ENCODE measurements at places on chromosomes 1 and 21.

GRCh38 chr1:180343921-180344769 lies 114.1 kb downstream of the LHX4 start:
- no peak for DNase-seq

DNA sequence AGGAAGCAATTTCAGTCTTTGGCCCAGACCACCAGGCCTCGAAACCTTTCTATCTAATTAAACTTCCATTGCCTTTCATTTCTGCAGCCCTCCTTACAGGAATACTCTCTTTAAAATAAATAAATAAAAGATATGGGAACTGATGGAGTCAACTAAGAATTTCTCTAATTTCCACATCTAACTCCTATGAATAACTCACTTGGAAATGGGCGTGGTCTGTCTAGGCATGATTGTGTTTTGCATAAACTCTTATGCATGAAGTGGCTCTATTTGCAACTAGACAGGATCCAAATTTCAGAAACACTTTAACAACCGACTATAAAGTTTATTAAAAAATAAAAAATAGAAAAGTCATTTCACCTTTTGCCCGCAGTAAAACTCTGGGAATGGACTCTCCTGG lies 199.5 kb downstream of the ADSS2 start:
- DNase-seq = no peak

DNA sequence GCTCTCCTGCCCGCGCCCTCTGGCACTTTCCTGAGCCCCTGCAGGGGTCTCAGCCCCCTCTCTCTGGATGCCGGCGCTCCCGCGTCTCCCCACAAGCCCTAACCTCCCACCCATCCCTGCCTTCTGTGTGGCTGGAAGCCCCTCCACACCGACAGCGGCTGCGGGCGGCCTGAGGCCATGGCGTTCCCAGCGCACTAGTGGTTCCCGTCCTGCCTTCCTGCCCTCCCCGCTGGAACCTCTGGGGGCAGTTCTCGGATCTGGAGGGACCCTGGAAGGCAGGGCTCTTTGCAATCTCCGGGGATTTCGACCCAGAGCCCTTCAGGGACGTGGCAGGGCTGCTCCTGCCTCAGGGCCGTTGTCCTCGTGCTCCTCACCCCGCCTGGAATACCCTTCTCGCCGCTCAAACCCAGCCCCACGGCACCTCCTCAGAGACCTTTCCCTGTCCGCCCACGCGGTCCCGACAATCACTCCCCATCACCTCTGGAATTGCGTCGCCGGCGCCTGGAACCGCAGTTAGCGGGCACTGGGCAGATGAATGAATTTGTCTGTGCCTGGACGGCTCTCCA lies 493 bp upstream of the ESPN start:
- DNase-seq = no peak

- no peak for DNase-seq
Observed at GRCh38 chr1:173014160-173014559, 36.6 kb downstream of the TNFSF18 start.

- no peak for DNase-seq
Observed at GRCh38 chr1:180213401-180214170, 16.5 kb upstream of the LHX4 start.

- no peak for DNase-seq
Observed at GRCh38 chr1:226682871-226683814, 55.9 kb downstream of the ITPKB start.

- DNase-seq = no peak
Observed at GRCh38 chr1:41812453-41812852, 106.3 kb downstream of the HIVEP3 start.

DNA sequence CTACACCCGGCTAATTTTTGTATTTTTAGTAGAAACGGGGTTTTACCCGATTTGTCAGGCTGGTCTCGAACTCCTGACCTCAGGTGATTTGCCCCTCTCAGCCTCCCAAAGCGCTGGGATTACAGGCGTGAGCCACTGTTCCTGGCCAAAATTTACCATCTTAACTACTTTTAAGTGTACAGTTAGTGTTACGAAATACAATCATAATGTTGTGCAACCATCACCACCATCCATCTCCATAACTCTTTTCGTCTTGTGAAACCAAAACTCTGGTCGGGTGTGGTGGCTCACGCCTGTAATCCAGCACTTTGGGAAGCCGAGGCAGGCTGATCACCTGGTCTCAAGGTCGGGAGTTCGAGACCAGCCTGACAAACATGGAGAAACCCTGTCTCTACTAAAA lies 14.1 kb upstream of the ZBTB40 start:
- DNase-seq = no peak

GRCh38 chr1:156608036-156608674 lies 6.9 kb upstream of the GPATCH4 start:
- DNase-seq = no peak

DNA sequence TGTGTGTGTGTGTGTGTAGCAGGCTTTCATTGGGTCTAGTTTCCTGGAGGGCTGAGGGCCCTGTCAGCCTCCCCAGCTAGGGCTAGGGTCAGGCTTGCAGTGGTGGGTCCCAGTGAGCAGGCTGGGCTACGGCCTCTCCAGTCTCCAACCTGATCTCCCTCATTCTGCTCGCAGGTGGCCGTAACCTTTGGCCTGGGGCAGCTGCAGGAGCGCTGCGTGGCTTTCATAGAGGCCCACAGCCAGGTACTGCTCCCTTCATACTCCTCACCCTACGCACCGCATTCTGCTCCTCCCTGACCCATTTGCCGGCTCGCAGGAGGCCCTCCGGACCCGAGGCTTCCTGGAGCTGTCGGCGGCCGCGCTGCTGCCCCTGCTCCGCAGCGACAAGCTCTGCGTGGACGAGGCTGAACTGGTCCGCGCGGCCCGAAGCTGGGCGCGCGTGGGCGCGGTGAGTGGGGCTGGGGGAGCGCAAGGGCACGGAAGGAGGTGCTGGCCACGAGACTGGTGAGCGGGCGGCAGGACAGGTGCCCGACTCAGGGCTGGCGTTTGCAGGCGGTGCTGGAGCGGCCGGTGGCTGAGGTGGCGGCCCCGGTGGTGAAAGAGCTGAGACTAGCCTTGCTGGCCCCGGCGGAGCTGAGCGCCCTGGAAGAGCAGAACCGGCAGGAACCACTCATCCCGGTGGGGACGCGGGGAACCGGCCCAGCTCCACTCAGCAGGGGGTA lies 4.7 kb downstream of the BTBD19 start:
- DNase-seq = no peak

- DNase-seq = no peak
Observed at GRCh38 chr1:109996476-109996875, 11.9 kb downstream of the AHCYL1 start.

DNA sequence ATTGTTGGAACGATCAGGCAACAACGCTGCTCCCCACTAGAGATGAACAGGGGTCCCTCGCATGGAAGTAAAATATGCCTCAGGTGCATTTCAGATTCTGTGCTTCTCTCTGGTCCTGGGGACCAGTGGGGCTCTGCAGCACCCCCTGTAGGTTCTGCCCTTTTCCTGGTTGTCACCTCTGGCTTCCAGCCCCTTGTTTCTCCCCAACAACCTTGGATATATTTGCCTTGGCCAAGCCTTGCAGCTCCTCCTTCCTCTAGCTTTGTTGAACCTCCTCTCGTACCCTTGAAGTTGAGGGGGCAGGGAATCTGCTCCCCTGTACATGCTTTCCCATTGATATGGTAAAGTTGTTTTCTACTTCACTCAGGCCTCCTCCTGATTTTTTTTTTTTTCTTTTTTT lies 5.4 kb upstream of the RGSL1 start:
- no peak for DNase-seq

DNA sequence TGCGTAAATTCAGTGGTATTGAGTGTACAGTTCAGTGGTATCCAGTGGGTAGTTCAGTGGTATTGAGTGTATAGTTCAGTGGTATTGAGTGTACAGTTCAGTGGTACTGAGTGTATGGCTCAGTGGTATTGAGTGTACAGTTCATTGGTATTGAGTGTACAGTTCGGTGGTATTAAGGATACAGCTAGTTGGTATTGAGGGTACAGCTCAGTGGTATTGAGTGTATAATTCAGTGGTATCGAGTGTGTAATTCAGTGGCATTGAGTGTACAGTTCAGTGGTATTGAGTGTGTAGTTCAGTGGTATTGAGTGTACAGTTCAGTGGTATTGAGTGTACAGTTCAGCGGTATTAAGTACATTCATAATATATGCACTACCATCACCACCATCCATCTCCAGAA lies 23.5 kb upstream of the KCNAB2 start:
- no peak for DNase-seq

- DNase-seq = no peak
Observed at GRCh38 chr21:16455978-16456377, 726.2 kb downstream of the USP25 start.

DNA sequence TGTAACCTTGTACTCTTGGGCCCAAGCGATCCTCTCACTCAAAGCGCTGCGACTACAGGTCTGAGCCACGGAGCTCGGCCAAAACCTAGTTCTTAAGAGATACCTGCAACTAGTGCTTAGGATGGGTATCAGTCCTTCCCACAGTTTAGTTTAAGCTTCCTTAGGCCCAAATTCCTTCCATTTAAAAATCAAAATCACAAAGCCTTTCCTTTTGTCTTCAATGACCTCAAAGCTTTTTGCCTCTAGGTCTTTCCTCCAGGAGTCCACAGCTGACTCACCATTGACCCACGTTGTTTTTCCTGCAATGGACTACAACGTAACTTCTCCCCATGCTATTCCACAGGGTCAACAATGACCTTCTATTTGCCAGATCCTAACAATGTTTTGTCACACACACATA lies 64.0 kb downstream of the APP start:
- no peak for DNase-seq

DNA sequence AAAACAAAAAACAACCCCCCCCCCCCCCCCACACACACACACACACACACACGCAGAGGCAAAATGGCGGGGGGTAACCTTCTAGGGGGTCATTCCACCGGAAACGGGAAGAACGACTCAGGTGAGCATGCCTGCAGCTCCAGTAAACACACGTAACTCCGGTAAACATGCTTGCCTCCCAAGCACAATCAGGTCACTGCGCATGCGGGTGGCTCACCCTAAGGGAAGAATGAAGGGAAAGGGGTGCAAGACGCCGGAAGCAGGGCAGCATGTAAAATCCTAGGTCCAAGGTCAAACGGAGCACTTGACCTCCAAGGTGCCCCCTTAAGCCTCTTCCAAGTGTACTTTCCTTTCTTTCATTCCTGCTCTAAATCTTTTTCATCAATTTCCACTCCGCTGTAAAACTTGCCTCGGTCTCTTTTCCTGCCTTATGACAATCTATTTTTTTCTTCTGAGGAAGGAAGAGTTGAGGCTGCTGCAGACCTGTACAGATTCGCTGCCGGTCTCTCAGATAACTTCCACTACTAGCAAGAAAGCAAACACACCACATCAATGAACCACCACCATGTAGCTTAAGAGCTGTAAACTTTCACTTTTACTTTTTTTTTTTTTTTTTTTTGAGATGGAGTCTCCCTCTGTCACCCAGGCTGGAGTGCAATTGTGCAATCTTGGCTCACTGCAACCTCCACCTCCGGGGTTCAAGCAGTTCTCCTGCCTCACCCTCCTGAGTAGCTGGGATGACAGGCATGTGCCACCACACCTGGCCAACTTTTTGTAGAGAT lies 21.0 kb upstream of the CBR3 start:
- DNase-seq = no peak

All from stimulated activated CD8-positive, alpha-beta memory T cell treated with anti-CD3 and anti-CD28 coated beads, Interleukin-15, amount 100 ng/mL, for 24 hours (primary cell).